Stimulated activated CD8-positive, alpha-beta memory T cell treated with anti-CD3 and anti-CD28 coated beads, Interleukin-4, amount 100 ng/mL, for 4 hours (primary cell): ENCODE measurements at places on chromosomes 13 and 19.
A peak's percentile ranks its signal among the peaks of the same experiment; 100 is the strongest.

- no peak for DNase-seq
These were observed 271.0 kb downstream of the DNAJC15 start for GRCh38 chr13:43294412-43294811.

DNA sequence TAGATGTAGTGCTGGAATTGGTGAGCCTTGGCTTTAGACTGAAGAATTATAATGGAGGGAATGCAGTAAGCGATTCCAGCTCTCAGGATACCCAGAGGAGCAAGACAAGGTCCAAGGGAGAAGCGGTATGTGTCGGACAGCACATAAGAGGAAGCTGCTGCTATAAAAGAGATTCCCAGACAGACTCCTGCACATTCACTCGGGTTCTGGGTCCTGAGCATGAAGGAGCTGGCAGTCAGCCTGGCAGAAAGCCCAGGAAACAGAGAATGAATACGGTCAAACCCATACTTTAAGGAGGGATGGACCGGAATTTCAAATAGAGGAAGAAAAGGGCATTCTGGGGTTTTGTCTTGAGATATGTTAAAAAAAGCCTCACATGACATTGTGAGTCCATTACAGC, 308.3 kb downstream of the DNAJC15 start:
- DNase-seq = no peak

DNA sequence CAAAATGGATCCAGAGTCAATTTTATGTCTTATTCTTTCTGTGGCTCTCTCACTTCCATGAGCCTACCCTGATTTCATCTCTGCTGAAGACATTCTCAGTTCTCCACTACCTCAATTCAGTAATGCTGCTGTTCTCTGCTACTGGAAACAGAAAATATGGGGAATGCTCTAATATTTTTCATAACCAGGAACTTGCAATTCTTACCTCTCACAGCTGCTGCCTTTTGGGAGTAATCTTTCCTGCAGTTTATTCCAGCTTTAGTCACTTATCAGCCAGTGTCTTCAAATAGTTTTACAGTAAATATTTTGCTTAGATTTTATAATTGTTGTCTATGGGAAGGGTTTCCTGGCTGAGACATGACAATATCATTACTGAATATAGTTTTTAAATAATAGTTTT, 145.1 kb upstream of the UFM1 start:
- no peak for DNase-seq

DNA sequence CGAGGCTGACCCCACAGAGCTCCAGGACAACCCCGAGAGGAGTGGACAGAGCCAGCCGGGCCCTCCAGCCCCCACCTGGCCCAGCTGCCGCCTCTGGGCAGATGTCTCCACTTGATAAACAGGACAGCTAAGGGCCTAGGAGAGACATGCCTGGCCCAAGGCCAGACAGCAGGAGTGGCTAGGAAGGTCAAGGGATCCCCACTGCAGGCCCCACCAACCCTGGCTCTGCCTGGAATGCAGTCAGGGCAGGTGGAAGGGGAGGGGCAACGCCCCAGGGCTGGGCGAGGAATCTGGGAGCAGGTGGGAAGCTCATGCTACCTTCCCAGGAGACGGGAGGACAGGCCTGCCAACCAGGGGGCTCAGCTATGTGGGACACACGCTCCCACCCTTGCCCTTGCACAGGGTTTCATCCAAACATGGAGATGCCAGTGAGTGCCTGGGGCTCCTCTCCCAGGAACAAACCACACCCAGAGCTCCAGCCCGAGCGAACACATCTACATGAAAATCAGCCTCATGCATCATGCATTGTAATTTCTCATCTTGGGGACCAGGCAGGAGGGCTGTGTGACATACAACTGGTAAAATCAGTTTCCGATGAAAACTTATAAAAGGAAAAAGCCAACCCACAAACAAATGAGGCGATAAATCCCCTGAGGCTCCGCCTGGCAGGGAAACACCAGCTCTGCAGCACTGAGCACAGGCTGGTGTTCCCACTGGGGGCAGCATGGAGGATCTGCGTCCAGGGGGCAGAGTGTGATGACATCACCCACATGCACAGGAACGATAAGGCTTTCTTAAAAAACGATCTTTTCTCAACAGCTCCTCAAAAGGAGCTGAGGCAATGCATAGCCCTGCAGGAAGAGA, 25.0 kb downstream of the SH3GL1 start:
- DNase-seq = no peak

GRCh38 chr13:100984085-100984705, 309.6 kb upstream of the TMTC4 start:
- no peak for DNase-seq

- DNase-seq = no peak
These were observed 101.5 kb downstream of the CCNA1 start for GRCh38 chr13:36533806-36534205.

- DNase-seq = no peak
These were observed 275.4 kb downstream of the NALCN start for GRCh38 chr13:101140936-101141335.

DNA sequence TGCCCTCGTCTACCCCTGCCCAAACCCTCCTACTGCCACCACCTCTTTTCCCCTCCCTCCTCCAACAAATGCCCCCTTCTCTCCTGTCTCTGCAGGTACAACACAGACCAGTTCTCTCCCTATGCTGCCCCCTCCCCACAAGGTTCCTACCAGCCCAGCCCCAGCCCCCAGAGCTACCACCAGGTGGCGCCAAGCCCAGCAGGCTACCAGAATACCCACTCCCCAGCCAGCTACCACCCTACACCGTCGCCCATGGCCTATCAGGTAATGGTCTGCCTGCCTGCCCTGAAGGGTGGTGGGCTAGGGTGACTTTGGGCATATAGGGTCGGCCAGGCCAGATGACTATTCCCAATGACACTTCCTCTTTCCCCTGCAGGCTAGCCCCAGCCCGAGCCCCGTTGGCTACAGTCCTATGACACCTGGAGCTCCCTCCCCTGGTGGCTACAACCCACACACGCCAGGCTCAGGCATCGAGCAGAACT, 6.5 kb upstream of the TIMM50 start:
- peak; percentile 38 for DNase-seq

DNA sequence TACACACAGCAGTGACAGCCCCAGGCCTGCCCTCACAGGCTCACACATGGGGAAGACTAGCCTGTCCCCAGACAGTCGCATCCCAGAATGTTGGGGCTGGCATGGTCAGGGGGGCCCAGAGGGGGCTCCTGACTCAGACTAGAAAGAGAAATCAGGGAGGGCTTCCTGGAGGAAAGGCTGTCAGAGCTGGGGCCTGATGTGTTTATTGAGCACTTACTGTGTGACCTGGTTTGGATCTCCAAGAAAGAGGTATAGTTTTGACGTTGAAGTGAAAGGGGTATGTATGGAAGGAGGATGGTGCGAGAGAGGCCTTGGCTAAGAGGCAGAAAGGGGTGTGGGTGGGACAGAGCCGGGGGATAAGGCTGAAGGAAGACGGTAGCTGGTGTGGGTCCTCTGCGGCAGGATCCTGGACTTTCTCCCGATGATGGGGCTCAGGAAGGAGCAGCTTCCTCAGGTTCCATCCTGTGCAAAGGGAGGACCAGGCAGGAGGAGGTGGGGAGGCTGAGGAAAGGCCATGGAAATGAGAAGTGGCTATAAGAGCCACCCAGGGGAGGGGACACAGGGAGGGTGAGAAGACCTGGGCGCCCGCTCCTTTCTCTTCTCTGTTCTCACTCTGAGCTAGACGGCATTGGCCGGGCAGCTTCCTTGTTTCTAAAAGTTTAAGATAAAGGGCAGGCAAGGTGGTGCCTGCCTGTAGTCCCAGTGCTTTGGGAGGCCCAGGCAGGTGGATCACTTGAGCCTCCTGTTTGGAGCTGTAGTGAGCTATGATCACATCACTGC, 16.1 kb upstream of the BCL3 start:
- no peak for DNase-seq

DNA sequence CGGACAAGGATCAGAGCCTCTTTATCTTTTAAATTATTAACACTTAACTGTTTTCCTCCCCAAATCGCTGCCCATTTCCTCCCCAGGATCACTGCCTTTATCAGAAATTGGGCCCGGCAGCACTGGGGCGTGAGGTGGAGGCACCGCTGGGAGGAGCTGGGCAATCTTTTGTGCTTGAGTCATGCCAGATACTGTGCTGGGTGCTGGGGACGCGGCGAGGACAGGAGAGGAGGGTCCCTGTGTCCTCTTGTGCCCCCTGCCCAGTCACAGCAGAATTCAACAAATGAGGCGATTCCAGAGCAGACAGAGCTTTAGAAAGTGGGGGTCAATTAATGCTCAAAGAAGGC, 347.8 kb downstream of the ZNF536 start:
- DNase-seq = no peak

DNA sequence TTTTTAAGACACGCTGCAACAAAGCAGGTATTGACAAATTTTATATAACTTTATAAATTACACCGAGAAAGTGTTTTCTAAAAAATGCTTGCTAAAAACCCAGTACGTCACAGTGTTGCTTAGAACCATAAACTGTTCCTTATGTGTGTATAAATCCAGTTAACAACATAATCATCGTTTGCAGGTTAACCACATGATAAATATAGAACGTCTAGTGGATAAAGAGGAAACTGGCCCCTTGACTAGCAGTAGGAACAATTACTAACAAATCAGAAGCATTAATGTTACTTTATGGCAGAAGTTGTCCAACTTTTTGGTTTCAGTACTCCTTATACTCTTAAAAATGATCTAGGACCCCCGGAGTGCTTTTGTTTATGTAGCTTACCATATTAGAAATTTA, 1.2 kb downstream of the BRCA2 start:
- DNase-seq = no peak

DNA sequence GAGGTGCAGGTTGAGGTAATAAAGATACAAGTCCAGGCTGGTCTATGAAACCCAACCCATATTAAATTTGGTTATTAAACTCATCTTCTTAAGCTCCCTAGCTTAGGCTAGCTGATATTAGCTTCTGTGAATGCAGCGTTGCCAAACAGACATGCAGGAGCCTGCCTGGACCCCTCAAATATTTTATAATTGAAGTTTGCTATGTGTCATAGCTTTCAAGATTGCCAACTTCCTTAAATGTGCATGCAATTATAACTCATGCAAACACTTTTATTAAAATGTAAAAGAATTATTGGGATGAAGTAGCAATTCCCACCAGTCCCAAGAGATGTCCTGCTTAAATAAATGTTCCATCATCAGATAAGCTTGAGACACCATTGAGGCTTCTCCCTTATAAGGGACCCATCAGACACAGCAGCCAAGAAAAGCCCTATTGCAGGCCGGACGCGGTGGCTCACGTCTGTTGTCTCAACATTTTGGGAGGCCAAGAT, 51.3 kb downstream of the MBNL2 start:
- no peak for DNase-seq

DNA sequence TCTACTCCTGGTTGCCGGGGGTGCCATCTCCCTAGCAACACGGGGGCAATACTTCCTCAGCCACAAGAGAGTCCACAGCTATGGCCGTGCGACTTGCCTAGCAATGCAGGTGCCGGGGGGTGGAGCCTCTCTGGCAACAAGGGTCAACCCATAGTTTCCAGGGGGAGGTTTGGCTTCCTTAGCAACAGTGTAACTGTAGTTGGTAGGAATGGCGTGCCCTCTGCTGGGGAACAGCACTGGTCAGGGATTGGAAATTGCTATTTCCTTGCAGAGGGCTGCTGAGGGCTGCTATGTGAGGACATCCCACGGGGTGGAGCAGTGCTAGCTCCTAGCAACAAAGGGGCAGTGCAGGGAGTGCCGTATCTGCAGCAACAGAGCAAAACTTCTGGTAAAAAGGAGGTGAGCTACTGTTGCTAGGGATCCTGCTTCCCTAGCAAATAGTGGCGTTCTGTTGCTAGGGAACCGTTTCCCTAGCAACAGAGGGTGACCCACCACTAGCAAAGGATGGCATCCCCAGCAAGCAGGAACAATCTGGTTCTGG, 7.0 kb upstream of the TMC4 start:
- no peak for DNase-seq

GRCh38 chr19:11096210-11096841, 7.1 kb downstream of the LDLR start:
- no peak for DNase-seq

DNA sequence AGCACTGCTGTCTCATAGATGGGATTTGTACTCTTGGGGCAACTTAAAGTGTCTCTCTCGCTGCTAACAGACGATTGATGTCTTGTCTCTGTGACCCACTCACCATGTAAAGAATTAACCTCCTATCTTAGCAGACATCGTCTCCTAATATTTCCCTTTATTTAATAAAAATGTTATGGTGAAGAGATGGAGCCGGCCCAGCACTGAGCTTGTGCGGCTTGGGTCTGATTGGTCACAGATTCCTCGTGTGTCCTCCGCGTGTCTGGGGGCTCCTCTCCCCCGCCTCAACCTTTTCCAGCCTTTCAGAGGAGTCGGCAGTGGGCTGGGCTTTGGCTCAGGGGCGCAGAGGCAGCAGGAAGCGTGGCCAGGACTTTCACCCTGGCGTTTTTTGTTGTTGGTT, 13.2 kb upstream of the CRTC1 start:
- DNase-seq = no peak

GRCh38 chr19:45159210-45159970, 1.4 kb downstream of the NKPD1 start:
- DNase-seq = no peak

DNA sequence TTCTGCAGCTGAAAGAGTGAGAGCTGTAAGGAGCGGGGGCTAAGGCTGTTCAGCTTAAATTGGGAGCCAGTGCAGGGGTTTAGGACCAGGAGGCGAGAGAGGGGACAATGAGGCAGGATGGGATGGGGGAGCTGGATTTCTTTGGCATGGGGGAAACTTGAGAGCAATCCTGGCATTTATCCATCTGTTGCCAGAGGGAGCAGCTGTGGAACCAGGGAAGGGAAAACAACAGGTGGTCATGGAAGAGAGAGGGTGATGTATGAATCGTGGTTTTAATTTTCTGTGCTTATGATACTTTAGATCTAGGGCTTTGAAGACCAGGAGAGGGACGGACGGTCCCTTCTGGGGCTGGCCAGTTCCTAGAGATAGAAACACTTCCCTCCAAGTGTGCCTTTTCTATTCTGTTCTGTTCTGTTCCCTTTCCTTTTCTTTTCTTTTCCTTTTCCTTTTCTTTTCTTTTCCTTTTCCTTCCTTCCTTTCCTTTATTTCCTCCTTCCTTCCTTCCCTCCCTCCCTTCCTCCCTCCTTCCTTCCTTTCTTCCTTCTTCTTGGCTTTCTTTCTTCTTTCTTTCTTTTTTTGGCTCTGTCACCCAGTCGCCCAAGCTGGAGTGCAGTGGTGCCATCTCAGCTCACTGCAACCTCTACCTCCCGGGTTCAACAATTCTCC, 16.0 kb upstream of the CCL25 start:
- no peak for DNase-seq

- DNase-seq = no peak
These were observed 4.1 kb downstream of the SPRY2 start for GRCh38 chr13:80336776-80337287.

DNA sequence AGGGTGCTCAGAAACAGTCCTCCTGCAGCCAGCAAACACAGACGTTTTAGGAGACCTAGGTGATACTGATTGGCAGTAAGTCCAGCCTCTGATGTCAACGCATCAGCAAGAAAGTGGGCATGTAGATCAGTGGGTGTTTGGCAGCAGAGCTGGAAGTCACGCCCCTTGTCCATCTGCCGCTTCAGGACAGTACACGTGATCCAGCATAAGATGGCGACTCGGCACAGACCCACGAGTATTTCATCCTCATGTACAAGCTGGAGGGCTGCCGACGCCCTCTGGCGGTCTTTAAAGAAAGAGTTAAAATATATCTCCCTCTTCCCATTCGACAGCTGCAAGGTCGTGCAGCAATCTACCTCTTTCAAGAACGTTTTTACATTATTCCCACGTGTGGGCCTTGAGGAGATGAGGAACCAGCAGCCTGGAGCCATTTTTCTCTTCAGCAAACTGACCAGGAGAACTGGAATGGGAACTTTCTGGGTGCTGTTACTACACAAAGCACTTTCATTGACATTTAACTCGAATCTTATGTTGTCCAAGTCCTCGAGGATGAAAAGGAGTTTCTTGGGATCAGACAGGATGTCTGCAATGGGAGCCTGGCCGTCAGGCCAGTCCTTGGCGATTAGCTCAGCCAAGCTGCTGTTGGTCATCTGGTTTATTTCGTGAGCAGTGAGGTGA, 22.3 kb downstream of the NLRP11 start:
- DNase-seq = no peak
